ENCODE measurements at places on chromosomes 11 and 22. TPM values are rescaled to one million over a fixed set of nuclear protein-coding genes. Genes with fewer than 3 reads are reported as not detected.

The LRRC75B gene
- total RNA-seq = 5.8 TPM

The OR51I1 gene
- not detected for total RNA-seq

The IPO7 gene
- total RNA-seq = 184 TPM

The DGCR6L gene
- total RNA-seq = 63.1 TPM

The MISFA gene
- under 0.01 TPM for total RNA-seq

The IGF2 gene
- 44.8 TPM for total RNA-seq

The C11orf86 gene
- not detected for total RNA-seq

The KRTAP5-10 gene
- not detected for total RNA-seq

The TTC36 gene
- 0.97 TPM for total RNA-seq

The NXPE2 gene
- total RNA-seq = not detected

The APOL3 gene
- total RNA-seq = 10.4 TPM

The PGA5 gene
- total RNA-seq = not detected

The ADM gene
- 536 TPM for total RNA-seq

The OR56A1 gene
- under 0.01 TPM for total RNA-seq

The TOM1 gene
- 53.1 TPM for total RNA-seq

The OR56B1 gene
- not detected for total RNA-seq

The OR52E8 gene
- total RNA-seq = not detected

The GPHA2 gene
- total RNA-seq = not detected

The WNT7B gene
- 0.64 TPM for total RNA-seq

The ZP1 gene
- total RNA-seq = not detected

The HBE1 gene
- 0.97 TPM for total RNA-seq

The LRP4 gene
- 3.5 TPM for total RNA-seq

The ESAM gene
- 0.43 TPM for total RNA-seq

The OR5D14 gene
- not detected for total RNA-seq

The SNX32 gene
- total RNA-seq = under 0.01 TPM

The CCDC188 gene
- total RNA-seq = 0.43 TPM

The POU2AF3 gene
- total RNA-seq = not detected

The LARGE1 gene
- 15.5 TPM for total RNA-seq

The PRODH gene
- total RNA-seq = not detected

The TIMP3 gene
- total RNA-seq = 924 TPM

The MLC1 gene
- total RNA-seq = under 0.01 TPM

The P4HA3 gene
- total RNA-seq = 2.6 TPM

The MICAL2 gene
- total RNA-seq = 164 TPM

The ARHGAP20 gene
- total RNA-seq = 4.2 TPM

The SYCE3 gene
- total RNA-seq = not detected

The OOSP4A gene
- not detected for total RNA-seq

The VSIG2 gene
- under 0.01 TPM for total RNA-seq

The TOMT gene
- total RNA-seq = not detected

The LINC01488 gene
- not detected for total RNA-seq

The SHISAL1 gene
- total RNA-seq = 3.0 TPM

The PATZ1 gene
- total RNA-seq = 19.0 TPM

The EXPH5 gene
- total RNA-seq = 2.2 TPM

The MOV10L1 gene
- 10.8 TPM for total RNA-seq

The SAA1 gene
- 0.43 TPM for total RNA-seq

The OR56A5 gene
- not detected for total RNA-seq

The SSTR3 gene
- not detected for total RNA-seq

The SCGB1A1 gene
- not detected for total RNA-seq

The LRRC10B gene
- not detected for total RNA-seq

The TMPRSS5 gene
- total RNA-seq = under 0.01 TPM

Data from fibroblast of villous mesenchyme (primary cell).